Activated CD4-positive, alpha-beta T cell treated with anti-CD3 and anti-CD28 coated beads for 24 hours (primary cell): ENCODE measurements at places on chromosomes 6 and 20.

- no peak for DNase-seq
Observed at GRCh38 chr6:165755583-165755982, 92.5 kb upstream of the PDE10A start.

GRCh38 chr6:17212546-17213371 lies 68.4 kb upstream of the RBM24 start:
- no peak for DNase-seq

- DNase-seq, result no peak
Observed at GRCh38 chr20:58213121-58213520, 15.3 kb downstream of the ANKRD60 start.

GRCh38 chr20:23105193-23105592 lies 19.1 kb upstream of the CD93 start:
- DNase-seq, result no peak

- no peak for DNase-seq
Observed at GRCh38 chr20:34562641-34563040, 4.1 kb downstream of the MAP1LC3A start.

DNA sequence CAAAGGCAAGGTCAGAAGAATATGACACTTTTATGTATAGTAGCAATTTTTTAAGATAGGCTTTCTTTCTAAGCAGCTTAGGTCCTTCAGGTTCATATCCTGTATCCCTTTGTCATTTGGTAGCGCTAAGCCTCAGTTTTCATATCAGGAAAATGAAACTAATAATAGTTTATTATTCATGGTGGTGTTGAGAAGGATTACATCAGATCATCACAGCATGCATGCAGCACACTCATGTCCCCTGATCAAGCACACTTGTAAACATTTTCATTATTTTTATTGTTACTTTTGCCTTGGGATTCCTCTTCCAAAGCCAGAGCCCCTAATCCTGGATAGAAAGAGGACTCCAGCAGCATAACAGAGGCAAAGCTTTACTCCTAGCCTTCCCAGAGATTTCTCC lies 70.2 kb upstream of the ADGRF1 start:
- DNase-seq, result no peak

GRCh38 chr20:46557231-46557956 lies 6.9 kb upstream of the OCSTAMP start:
- DNase-seq, result no peak
